ENCODE measurements at places on chromosomes 11 and 22. TPM values are rescaled to one million over a fixed set of nuclear protein-coding genes. Genes with fewer than 3 reads are reported as not detected.

Gene OR6T1
- not detected for polyA plus RNA-seq

Gene DRICH1
- polyA plus RNA-seq, result 0.08 TPM

Gene DUSP8
- polyA plus RNA-seq, result 15.4 TPM

- no peak for DNase-seq
These were observed 22.6 kb upstream of the PKNOX2 start for GRCh38 chr11:125141686-125142535.

DNA sequence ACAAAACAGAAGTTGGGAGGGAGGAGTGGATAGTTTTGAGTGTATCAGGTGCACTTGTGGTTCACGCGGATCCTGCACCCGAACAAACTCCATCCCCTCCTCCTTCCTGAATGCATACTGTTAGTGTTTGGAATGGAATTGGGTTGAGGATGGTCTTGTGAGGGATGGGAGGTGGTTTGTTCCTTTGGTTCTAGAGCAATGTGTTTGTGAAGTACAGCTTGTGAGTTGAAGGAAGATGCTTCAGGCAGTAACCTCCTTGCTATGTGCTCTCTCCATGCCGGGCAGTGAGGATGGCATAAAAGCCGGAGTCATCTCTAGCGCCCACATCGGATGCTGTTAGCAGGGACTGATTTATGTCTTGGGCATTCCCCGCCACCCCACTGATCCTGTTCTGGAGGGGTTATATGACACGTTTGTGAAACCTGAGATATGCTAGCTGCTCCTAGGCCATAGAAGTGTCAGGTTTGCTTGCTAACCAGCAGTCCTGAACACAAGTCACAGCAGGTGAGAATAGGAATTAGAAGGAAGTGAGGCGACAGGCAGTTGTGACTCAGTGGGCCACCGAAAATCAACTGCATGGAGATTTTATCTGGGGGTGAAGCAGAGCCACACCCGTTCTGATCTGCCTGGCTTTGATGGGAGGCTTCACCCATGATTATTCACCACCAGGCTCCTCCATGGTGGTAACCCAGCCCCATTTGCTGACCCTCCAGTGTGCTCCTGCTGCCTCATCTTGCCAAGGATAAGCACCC is 2.2 kb downstream of the BCR start:
- no peak for DNase-seq

GRCh38 chr11:32659672-32660071 is 76.0 kb downstream of the EIF3M start:
- DNase-seq, result no peak

- peak; percentile 25 for DNase-seq
These were observed at the start of gene SLC6A5 for GRCh38 chr11:20599221-20600019. SLC6A5 (plus strand) TSS chr11:20599608; CDS start chr11:20599673, 65 bp downstream.

DNA sequence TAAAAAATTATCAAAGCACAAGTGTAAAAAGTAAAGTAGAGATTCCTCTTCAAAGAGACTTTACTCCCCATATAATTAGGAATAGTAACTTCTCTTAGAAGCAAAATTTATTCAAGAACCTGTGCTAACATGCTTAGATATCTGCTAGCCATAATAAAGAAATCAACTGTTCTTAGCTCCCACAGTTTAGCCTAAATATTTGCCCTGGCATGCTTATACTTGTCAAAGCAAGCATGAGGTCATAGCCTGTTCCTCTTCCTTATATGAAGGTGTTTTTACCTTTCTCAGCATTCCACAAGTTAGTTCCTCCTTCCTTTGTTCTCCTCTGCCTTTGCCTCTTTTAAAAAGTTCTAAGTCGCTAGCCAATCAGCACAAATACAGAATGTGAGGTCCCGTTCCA is 30.3 kb downstream of the RIC3 start:
- DNase-seq, result no peak

Gene WBP2NL
- polyA plus RNA-seq, result not detected

GRCh38 chr11:20363149-20363499 is 390 bp upstream of the HTATIP2 start:
- DNase-seq, result no peak

DNA sequence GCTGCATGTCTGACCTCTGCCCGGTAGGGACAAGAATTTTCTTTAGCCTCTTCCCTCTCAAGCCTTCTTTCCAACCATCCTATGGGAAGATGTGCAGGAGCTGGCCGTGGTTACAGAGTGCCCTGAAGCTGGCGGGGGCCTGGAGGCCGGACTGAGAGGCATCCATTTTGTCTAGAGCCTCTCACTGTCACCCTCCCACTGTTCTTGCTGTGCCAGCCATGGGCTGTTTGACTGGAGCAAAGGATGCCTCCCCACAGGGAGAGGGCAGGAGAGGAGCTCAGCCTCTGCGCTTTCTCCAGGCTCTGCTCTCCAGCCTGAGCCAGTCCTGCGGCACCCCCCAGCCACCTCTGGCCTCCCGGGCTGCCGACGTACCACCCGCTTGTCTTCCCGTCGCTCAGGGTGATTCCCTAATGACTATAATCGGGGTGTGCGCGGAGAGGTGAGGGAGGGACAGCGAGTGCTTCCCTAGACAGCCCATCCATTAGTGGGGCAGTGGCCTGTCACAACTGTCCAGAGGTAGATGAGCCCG is 123.8 kb downstream of the NECTIN1 start:
- DNase-seq, result no peak

Gene PIH1D2
- polyA plus RNA-seq, result 0.61 TPM

GRCh38 chr11:2466869-2467694 is 22.3 kb downstream of the KCNQ1 start:
- DNase-seq, result no peak

GRCh38 chr11:55806248-55806647 is 4.9 kb upstream of the OR5L1 start:
- no peak for DNase-seq

DNA sequence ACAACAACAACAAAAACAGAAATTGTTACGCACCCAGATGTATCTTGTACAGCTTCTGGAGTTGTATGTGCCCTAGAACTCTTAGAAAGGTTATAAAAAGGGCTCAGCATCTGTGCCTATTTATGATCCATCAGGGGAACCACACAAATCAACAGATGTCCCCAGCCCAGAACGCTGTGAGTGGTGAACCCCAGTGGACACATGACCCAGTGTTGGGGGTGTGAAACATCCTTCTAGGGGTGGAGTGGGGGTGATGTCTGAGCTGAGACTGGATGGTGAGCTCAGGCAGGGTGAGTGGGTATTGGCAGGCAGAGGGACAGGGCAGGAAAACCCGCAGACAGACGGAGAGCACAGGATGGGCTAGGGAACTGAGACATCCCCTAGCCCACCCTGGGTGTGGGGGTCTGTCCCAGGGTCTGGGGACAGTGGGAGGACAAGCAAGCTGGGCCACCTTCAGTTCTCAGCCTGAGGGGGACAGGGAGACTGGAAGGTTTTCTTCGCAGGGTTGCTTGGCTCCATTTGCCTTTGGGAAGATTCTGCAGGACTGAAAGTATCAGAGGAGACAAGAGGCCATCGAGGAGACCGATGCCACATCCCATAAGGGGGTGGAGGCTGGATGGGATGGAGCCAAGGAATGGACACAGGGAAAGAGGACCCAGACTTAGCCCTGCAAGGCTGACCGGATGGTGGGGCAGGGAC is 5.8 kb upstream of the EMID1 start:
- DNase-seq, result no peak

Gene CARD18
- not detected for polyA plus RNA-seq

Gene TH
- 0.36 TPM for polyA plus RNA-seq

DNA sequence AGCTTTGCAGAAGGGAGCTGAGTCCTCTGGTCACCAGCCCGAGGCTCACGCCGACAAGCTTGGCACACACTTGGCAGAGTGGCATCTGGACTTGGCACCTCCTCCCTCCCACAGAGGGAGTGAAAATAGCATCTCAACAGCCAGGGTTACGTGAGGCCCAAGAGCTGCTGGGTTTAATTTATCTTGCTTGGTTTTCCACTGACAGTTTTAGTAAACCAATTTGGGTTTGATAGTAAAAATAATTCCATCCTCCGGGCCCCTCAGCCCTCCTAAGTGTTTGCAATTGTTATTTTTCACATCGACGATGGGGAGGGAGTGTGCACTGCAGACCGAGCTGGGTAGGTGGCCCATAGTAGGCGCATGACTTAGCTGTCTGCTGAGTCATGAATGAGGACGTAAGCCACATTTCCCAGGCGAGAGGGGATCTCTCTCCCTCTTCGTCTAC is 107.6 kb upstream of the ASPHD2 start:
- DNase-seq, result no peak

Gene PATE2
- polyA plus RNA-seq, result not detected

GRCh38 chr22:44091021-44091721 is 67.1 kb downstream of the PARVB start:
- peak; percentile 10 for DNase-seq

GRCh38 chr22:29693671-29694070 is 26.1 kb upstream of the CABP7 start:
- DNase-seq, result no peak

DNA sequence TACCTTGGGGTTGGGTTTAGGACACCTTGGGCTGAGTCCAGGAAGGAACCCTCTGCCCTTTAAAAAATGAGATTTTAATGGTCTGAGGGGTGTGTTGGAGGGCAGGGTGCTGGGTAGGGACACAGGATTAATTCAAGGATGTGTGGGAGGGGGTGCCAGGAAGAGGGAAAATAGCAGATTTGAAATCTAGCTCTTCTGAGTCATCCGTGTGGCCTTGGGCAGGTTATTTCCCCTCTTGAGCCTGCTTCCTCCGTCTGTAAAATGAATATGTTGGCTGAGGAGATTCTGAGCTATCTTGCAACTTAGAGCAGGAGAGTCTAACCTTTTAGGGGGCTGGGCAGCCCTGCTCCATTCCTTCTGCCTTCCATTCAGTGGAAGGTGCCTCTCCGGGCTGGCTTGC is 3.0 kb downstream of the TSPAN18 start:
- DNase-seq, result no peak

Measured in HepG2 (cell line).